ENCODE measurements at places on chromosomes 12 and 14.

- no peak for DNase-seq
Measured at GRCh38 chr12:27524839-27525753, 1.1 kb downstream of the PPFIBP1 start.

- DNase-seq, result no peak
Measured at GRCh38 chr12:125406131-125406530, 340.9 kb downstream of the AACS start.

- DNase-seq, result no peak
Measured at GRCh38 chr12:106645465-106646330, 62.9 kb downstream of the RFX4 start.

- DNase-seq, result no peak
Measured at GRCh38 chr14:106843951-106844483, 1317.6 kb downstream of the TMEM121 start.

- no peak for DNase-seq
Measured at GRCh38 chr14:74176400-74176793, 62.9 kb upstream of the VSX2 start.

- no peak for DNase-seq
Measured at GRCh38 chr12:125259178-125259867, 194.1 kb downstream of the AACS start.

GRCh38 chr12:33129500-33129899, 232.9 kb upstream of the PKP2 start:
- DNase-seq, result no peak

DNA sequence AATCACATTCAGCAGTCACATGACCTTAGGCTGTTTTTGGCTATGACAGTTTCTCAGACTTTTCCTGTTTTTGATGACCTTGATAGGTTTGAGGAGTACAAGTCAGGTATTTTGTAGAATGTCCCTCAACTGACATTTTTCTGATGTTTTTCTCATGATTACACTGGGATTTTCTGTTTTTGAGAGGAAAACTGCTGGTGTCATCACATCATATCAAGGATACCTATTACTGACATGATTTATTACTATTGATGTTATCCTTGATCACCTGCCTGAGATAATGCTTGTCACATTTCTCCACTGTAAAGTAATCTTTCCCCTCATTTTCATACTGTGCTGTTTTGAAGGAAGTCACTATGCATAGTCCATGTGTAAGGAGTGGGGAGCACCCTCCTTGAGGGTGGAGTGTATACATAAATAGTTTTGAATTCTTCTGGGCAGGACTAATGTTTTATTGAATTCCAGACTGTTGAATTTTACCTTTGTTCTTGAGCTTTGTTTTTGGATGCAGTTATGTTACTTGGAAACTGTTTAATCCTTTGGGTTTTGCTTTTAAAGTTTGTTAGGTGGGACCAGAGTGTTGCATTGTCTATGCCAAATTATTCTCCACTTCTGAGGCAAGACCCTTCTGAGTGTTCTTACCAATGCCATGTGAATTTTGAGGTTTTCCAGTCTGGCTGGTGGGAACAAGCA, 444.5 kb upstream of the FAR2 start:
- DNase-seq, result no peak

DNA sequence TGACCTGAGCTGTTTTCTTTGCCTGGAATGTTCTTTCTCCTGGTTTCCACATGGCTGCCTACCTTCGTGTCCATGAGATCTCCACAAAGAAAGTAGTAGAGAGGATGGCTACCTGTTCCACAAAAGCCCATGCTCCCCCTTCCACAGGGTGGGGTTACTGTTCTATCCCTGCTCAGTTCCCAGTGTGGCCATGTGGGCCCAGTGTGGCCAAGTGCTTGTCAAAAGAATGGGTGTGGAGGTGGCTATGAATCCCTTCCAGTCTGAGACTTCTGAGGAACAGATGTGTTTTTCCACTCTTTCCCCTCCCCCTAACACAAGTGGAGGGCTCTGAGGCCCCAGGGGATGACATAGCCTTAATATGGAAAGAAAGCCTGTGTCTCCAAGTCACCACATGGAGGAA, 26.2 kb upstream of the HSP90B1 start:
- no peak for DNase-seq

DNA sequence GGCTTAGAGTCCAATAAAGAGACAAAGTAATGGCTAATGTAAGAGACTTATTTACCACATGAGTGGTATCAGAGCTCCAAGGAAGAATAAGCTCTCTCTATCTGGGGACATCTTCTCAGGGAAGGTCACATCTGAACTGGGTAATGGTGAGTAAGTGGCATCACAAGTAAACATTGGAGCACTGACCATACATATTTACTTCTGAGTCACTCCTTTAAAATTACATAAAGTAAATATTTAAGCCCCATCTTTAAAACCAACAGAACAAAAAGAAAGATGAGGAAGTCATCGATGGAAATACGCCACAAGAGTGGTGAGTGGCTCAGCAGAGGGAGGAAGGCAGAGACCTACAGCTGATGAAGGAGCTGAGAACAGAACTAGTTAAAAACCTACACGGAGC, 159.9 kb downstream of the DUSP6 start:
- no peak for DNase-seq

- DNase-seq, result no peak
Measured at GRCh38 chr14:80768646-80769045, 172.9 kb downstream of the CEP128 start.

- no peak for DNase-seq
Measured at GRCh38 chr12:14332482-14332881, 33.0 kb upstream of the ATF7IP start.

DNA sequence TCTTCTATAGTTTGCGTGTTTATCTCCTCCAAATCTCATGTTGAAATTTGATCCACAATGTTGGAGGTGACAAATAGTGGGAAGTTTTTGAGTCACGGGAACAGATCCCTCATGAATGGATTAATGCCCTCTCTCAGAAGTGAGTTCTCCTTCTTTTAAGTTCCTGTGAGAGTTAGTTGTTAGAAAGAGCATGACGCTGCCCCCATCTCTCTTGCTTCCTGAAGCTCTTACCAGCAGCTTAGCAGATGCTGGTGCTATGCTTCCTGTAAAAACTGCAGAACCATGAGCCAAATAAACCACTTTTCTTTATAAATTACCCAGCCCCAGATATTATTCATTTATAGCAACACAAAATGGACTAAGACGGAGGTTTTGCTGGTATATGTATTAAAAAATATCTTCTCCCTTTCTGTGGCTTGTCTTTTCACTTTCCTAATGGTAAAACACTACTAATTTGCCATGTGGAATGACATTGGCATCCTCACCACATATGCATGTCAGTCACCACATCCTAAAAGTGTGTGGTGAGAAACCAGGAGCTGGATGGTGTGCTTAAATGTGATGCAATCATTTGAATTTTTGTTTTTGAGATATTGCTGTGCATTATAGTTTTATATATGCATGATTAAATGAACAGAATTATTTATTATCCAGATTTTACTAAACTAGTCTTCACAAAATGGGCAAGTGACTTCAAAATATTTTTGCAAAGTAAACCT, 449.3 kb downstream of the ADAMTS20 start:
- no peak for DNase-seq

GRCh38 chr14:99590746-99591555, 13.1 kb downstream of the CCDC85C start:
- no peak for DNase-seq

- no peak for DNase-seq
Measured at GRCh38 chr12:27319848-27320247, 12.8 kb upstream of the BMAL2 start.

DNA sequence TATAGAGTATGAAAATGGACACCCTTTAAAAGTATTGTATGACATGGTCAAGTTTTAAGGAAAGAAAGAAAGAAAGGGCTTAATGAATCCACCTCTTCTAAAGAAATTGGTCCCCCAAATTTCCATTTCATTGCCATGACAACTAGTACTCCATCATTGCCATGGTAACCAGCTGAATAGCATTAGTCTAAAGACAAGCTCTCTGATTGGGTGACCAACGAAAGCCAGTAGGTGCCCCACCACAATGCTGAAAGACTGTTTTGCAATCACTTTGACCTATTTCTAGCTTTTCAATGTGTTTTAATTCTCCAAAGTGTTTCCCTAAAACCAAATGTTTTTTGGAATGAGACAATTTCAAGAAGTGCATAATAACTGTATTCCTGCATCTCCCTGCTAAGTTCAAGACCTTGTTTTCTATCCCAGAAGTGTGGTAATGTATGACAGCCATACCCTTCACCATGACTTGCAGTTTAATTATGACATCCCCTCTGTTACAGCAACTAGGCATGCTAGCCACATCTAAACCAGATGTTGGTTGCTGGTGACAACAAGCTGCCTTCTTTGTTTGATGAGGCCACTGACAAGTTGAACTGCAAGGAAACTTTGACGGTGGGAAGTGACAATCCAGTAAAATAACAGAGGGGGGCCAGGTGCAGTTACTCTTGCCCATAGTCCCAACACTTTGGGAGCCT, 46.7 kb downstream of the KICS2 start:
- DNase-seq, result no peak

DNA sequence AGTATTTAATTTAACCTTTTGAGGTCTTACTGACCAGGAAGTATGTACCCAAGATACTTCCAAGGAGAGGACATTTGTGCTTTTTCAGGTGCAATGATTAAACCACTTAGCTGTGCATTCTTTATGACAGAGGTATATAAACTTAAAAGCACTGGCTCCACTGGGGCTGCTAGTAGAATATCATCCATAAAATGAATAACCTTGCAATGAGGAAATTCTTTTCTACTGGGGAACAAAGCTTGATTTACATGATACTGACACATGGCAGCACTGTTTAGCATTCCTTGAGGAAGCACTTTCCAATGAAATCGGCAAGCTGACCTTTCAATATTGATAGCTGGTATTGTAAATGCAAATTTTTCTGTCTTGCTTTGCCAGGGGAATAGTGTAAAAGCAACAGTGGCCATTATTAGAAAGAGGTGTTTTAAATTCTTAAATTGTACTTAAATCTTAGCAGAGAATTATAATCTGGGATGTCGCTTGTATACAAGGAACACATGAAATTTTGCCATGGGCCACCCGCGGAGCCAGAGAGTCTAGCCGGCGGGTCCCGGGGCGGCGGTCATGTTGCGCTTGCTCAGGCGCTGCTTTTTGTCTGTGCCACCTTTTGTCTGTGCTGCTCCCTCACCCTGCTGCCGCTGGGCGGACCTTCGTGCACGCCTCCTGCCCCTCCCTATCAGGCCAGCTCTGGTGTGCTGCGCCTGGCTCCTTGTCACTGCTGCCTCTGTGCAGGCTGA, 20.9 kb upstream of the BLTP3B start:
- no peak for DNase-seq

DNA sequence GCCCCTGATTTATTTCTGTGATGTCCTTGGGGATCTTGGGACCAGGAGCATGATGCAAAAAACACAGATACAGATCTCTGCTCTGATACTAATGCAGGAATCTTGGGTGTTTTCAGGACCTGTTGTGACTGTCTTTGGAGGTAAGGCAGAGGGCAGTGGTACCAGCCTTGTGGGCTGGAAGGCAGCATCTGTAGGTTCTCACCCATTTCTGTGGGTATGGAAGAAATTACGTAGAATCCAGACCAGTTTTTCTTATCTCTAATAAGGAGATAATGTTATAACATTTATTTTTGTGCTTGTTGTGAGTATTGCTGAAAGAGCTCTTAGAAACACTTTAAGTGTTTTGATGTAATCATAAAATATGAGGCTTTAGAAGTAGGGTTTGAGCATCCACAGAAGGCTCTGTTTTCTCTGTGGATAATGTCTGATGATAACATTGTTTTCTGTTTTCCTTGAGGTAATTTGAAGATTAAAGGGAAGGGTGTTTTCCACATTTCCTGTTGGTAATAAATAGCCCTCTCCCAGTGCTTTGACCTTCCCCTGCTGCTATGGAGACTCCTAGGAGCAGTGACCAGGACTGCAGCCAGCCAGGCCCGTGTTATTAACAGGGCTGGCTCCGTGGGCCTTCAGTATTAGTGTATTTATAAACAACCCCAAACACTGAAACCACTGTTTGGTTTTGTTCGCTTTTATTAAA, 9.4 kb upstream of the DCP1B start:
- no peak for DNase-seq

GRCh38 chr12:117821480-117822175, 147.2 kb downstream of the KSR2 start:
- DNase-seq, result no peak

- DNase-seq, result no peak
Measured at GRCh38 chr12:47945341-47945728, 18.1 kb upstream of the TMEM106C start.

DNA sequence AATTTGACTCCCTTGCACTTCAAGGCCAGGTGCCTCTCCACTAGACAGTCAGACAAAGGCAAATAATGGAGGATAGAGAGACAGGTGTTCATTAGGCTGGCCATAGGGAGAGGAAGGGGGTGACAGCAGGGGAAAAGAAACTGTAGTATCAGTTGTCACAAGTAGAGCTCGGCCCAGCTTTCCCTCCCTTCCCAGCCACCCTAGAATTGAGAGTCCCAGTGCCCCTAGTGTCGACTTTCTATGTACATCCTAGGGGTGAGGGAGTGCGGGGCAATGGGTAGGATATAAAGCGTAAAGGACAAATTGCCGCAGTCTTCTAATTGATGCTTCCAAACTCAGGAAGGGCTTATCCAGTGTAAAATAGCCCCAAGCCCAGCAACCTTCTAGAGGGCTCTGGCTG, 39.0 kb downstream of the BAZ2A start:
- DNase-seq, result no peak

- no peak for DNase-seq
Measured at GRCh38 chr12:104059963-104060362, 4.4 kb upstream of the HCFC2 start.
